NCI-H1092 treated with DMSO at 0.1 percent for 48 hours (cell line): ENCODE measurements at places on chromosomes 16 and 17.

DNA sequence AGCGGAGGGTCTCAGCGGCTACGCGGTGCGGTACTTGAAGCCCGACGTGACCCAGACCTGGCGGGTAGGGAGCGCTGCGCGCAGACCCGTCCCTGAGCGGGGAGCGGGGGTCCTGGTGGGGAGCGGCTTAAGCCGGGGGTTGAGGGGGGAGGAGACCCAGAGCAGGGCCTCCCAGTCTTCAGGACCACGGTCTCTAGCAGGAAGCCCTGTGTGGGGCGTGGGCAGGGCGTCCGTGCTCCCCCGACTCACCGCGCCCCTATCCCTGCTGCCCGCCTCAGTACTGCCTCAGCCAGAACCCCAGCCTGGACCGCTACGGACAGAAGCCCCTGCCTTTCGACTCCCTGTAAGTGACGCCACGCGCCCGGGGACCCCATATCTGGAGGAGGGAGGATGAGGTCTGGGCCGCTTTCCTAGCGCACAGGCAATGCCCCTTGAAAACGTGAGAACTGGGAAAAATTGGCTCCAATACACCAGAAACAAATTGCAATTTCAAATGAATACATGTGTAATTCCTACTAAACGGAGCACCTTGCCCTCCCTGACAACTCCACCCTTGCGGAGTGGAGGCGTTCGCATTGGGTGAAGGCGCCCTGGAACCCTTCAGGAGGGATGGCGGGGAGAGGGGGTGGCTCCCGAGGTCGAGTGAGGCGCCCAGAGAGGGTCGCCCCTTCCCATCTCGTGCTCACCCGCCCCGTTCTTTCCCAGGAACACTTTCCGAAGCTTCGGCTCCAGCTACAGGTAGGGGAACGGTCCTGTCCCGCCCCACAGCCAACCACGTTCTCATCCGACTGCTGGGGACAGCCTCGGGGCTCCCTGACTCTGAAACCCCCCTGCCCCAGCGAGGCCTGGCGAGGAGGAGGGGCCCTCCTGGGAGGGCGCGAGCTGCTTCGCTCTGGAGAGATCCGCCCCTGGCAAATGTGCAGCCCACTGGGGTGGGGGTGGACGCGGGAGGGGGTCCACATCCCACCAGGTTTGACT is 14.6 kb upstream of the CNGB1 start:
- DNase-seq: no peak

GRCh38 chr16:67449336-67449735 is 18.4 kb downstream of the HSD11B2 start:
- DNase-seq: peak; percentile 82

- peak; percentile 44 for DNase-seq
Measured at GRCh38 chr17:29116804-29117753, 63.1 kb downstream of the MYO18A start.

- DNase-seq: no peak
Measured at GRCh38 chr16:23141033-23141432, 8.2 kb downstream of the USP31 start.

- DNase-seq: no peak
Measured at GRCh38 chr16:87056083-87056482, 261.1 kb downstream of the C16orf95 start.
